Activated T-helper 1 cell treated with anti-CD3 and anti-CD28 coated beads, Interleukin-2, amount 50 U/mL, for 16 hours (primary cell): ENCODE measurements at places on chromosomes 4 and X.

DNA sequence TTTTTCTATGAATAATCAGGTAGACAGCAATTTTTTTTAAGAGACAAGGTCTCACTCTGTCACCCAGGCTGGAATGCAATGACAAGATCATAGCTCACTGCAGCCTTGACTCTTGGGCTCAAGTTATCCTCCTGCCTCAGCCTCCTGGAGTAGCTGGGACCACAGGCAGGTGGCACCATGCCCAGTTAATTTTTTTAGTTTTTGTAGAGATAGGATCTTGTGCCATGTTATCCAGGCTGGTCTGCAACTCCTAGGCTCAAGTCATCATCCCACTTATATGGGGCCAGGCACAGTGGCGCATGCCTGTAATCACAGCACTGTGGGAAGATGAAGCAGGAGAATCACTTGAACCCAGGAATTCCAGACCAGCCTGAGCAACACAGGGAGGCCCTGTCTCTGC, 26.8 kb downstream of the AFAP1 start:
- DNase-seq, result no peak

DNA sequence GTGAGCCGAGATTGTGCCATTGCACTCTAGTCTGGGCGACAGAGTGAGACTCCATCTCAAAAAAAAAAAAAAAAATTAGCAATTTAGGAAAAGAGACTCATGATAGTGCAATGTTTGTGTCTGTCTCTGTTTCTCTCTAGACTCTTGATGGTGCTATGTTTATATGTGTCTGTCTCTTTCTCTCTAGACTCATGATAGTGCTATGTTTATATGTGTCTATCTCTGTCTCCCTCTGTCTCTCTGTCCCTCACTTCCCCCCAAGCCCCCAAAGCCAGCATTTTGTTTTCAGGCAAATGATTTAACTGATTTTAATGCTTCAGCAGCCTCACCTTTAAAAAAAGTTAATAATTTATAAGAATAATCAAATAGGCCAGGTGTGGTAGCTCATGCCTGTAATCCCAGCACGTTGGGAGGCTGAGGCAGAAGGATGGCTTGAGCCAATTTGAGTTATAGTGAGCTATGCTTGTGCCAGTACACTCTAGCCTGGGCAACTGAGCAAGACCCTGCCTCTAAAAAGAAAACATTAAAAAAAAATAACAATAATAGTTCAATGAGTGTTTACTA, 6.9 kb downstream of the MOB1B start:
- DNase-seq, result no peak

DNA sequence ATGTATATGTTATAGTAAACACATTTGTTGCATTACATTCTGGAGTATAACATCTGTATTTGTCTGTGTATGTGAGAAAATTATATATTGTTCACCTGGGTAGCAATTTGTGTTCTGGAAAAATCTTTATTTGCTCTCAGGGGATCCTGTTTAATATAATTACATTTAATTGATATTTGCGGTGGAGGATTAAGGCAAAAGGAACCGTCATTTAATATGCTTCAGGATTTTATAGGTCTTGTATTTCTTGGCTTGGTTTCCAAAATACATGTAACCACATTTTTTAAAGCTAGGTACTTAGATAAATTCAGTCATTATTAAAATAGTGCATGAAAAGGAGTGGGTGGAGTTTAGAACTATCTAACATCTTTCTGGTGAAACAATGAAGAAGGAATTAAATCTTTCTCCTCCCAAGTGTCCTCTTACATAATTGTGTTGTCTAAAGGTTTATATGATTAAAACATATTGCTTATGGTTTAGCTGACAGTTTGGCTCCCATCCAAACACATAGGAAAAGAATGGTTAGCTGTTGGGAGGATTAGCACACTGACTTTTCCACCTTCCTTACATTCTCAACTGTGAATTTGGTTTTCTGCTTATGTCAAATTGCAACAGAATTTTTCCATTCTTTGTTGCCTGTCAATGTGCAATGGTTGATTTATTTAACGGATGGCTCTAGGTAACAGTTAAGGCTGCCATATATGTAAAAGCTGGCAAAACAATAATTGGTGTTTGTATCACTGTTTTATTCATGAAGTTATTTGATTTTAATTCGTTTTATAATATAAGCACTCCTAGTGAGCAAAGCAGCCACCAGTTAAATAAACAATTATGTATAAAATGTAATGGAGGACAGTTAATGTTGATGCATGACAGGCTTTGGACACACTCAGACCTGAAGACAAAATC, 250.8 kb upstream of the SFRP2 start:
- DNase-seq, result no peak

DNA sequence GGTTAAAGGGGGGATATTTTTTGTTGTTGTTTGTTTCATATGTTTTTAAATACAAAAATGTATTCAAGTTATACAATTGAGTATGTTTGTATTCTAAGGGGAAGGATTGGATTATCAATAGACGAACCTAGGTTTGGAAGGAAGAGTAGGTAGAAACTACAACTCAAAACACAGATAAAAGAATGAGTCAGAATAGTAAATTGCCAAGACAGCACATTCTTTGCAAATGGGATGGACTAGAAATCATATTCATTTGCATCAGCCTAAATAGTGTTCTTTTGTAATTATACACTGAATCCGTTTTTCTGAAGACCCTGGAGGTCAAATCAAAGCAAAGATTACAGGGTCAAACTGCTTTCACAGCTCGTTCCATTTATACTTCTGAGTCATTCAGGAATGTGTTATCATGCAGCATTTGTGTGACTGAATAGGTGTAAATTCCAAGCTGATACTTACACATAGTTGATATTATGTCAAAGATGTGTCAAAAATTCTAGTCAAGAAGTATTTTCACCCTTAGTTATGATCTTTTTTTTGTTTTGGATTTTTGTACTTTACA, 273.3 kb upstream of the FAT4 start:
- no peak for DNase-seq

- no peak for DNase-seq
These were observed 156.7 kb downstream of the MAPK10 start for GRCh38 chr4:86203176-86203575.

DNA sequence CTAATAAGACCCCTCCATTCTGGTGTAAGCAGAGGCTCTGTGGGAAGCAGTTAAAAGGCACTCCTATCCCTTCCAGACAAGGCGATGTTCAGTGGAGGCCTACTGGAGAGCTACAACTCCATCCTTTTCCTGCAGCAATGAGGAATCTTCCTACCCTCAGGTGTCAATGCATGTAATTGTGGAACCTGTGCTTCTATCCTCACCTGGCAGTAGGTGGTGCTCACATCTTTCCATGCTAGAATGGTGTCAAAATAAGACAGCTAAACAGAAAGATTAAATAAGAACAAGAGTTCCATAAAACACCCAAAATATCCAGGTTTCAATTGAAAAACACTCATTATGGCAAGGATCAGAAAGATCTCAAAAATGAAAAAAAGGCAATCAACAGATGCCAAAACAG, 224.6 kb downstream of the IL15 start:
- no peak for DNase-seq

- no peak for DNase-seq
These were observed 194.5 kb upstream of the ARHGEF9 start for GRCh38 chrX:63979480-63979879.

DNA sequence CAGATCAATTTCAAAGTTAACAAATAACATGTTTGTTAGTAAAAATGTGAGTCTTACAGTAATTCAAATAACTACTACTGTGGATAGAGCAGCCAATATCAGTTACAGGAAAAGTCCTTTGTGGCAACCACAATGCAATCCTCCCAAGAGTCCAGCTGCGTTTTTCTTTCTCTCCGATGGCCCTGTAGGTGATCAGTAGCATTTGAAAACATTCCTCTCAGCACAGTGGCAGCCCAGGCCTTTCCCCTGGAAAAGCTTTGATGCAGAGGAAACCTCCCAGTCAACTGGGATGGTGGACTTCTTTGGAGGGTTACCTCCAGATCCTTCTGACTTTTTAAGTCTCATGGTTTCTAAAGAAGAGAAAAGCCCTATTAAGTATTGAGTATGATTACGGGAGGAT, 18.0 kb upstream of the PDZD4 start:
- DNase-seq, result no peak

DNA sequence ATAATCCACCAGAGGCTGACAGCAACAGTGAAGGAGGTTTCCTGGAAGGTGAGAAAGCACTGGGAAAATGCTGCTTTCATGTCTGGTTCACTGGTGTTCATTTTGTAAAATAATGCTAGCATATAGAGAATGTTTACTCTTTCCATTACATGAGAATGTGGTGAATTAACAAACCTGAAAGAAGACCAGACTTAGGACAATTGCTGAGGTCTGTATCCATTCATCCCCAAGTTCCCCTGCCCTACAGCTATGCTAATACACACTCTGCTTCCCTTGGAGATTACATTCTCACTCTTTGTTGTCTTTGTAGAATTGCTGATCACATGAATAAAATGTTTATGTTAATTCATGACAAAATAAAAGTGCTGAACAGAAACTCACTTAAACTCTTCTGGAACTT, 99.5 kb downstream of the ARHGAP6 start:
- DNase-seq, result no peak

DNA sequence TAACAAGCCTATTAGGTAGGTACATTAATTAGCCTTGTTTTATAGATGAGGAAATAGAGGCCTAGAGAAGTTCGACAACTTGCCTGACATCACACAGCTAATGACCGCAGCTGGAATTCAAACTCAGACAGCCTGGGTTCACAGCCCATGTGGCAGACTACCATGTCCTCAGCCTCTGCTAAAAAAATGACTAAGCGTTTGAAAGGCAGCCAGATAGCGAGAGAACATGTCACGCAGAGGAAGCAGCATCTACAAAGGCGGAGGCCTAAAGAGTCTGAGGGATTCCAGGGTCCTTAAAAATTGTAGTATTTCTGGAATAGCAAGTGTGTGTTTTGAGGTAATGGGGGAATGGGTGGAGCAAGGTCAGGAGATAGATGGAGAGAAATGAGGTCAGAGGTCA, 33.2 kb upstream of the BMP15 start:
- no peak for DNase-seq

DNA sequence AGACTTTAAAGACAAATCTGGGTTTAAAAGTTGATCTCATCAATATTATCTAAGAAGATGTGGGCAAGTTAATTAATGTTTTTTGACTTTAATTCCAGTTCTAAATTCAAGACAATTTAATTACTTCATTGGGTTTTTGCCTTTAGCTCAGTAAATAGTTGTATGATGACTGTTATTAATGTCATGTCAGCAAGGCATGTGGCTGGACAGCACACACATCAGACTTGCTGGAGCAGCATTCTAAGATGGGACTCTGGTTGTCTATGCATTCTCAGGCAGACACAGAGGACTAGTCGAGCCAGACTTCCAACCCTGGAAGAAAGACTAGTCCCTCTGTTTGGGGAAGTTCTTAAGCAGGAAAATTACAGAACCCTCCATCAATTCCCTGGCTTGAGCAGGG, 180.7 kb upstream of the GK2 start:
- DNase-seq, result no peak

- DNase-seq, result no peak
These were observed 220.0 kb downstream of the ENOX2 start for GRCh38 chrX:130682990-130683389.
